Body of pancreas (tissue), 4 donors: ENCODE measurements at places on chromosomes 2 and 18. TPM values are rescaled to one million over a fixed set of nuclear protein-coding genes. Genes with fewer than 3 reads are reported as not detected.

- H3K36me3 ChIP-seq, result no peaks in the 10 kb centered on the region
- DNase-seq, result no peak
- no peak overlapping the region for H3K27ac ChIP-seq
- no peaks in the 10 kb centered on the region for H3K27me3 ChIP-seq
- H3K4me1 ChIP-seq, result no peaks in the 10 kb centered on the region
- H3K4me3 ChIP-seq, result no peak overlapping the region
Observed at GRCh38 chr18:52523566-52523965, 183.6 kb downstream of the DCC start.

DNA sequence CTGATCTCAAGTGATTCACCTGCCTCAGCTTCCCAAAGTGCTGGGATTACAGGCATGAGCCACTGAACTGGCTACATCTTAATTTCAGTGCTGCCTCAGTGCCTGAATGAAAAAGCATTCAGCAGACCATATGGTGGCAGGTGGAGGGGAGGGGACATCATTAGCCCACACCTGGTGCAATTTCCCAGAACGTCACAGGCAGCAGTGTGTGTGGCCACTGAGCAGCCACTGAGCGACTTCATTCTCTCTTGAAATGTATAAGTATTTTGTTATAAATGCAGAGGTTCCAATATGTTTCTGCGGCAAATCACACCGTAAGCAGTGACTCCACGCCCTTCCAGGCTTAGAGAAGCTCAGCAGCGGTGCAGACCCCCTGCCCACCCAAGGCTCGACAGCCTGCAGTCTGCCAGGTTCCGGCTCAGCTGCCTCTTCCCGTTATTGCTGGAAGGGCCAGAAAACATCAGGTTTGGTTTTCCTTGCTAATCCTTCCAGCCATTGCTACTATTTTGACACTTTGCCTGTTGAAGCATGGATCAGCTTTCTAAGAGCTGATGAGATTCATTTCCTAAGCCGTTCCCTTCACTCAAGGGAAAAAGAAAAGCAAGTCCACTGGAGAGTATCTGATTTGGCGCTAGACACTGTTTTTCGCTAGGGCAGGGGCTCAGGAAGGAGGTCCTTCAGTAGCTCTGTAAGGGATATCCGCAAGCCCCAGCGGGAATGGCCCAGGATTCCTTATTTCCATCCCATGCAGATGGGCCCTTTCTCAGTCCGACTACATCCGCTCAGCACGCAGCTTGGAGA lies 250.7 kb downstream of the VAPA start:
- H3K36me3 ChIP-seq, result no peaks in the 10 kb centered on the region
- DNase-seq, result peak; percentile 77
- no peak overlapping the region for H3K27ac ChIP-seq
- H3K4me3 ChIP-seq, result no peak overlapping the region
- no peaks in the 10 kb centered on the region for H3K27me3 ChIP-seq

Gene FIGN
- 3.4 TPM for total RNA-seq

GRCh38 chr2:222969491-222969890 lies 82.5 kb upstream of the KCNE4 start:
- H3K27ac ChIP-seq, result no peak overlapping the region
- no peaks in the 10 kb centered on the region for H3K27me3 ChIP-seq
- DNase-seq, result peak; percentile 50
- H3K4me3 ChIP-seq, result no peak overlapping the region
- no peaks in the 10 kb centered on the region for H3K36me3 ChIP-seq
- H3K4me1 ChIP-seq, result peaks cover 7% of the 10 kb centered on the region

GRCh38 chr2:42841344-42841743 lies 49.0 kb upstream of the HAAO start:
- no peak overlapping the region for H3K4me3 ChIP-seq
- no peaks in the 10 kb centered on the region for H3K4me1 ChIP-seq
- H3K27me3 ChIP-seq, result no peaks in the 10 kb centered on the region
- no peak overlapping the region for H3K27ac ChIP-seq
- DNase-seq, result no peak
- no peaks in the 10 kb centered on the region for H3K36me3 ChIP-seq

GRCh38 chr18:55523001-55523400 lies 65.0 kb downstream of the TCF4 start:
- no peaks in the 10 kb centered on the region for H3K27me3 ChIP-seq
- DNase-seq, result no peak
- H3K4me3 ChIP-seq, result no peak overlapping the region
- H3K27ac ChIP-seq, result no peak overlapping the region
- no peaks in the 10 kb centered on the region for H3K36me3 ChIP-seq

DNA sequence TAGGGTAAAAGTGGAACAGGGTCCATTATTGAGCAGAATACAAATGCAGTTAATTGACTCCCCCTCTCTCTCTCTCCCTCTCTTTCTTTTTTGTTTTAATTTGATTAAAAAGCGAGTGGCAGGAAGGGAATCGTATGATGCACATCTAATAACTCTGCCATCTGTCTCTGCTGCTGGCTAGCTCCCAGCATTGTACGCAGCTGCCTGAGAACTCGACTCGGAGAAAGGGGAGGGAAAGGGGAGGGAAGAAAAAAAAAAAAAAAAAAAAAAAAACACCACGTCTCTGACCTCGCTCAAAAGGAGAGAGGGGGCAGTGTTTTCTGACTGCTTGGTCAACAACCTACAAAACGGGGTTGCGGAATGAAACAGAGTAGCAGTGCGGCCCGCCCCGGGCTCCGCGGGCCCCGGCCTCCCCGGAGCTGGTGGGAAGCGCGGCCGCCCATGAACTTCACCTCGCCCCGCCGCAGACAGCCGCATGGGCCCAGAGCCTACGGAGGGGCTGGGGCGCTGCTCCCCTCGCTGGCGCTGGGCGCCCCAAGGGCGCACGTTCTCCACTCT lies 265.7 kb downstream of the TCF4 start:
- H3K4me1 ChIP-seq, result peaks cover 10% of the 10 kb centered on the region
- DNase-seq, result peak; percentile 76
- H3K27me3 ChIP-seq, result no peaks in the 10 kb centered on the region
- H3K36me3 ChIP-seq, result no peaks in the 10 kb centered on the region
- H3K4me3 ChIP-seq, result peak overlapping the region; percentile 22
- H3K27ac ChIP-seq, result peak overlapping the region; percentile 75

Gene RAB6C
- total RNA-seq, result 0.52 TPM

- no peaks in the 10 kb centered on the region for H3K36me3 ChIP-seq
- H3K27me3 ChIP-seq, result no peaks in the 10 kb centered on the region
- H3K4me3 ChIP-seq, result no peak overlapping the region
- H3K27ac ChIP-seq, result no peak overlapping the region
- H3K4me1 ChIP-seq, result no peaks in the 10 kb centered on the region
- no peak for DNase-seq
Observed at GRCh38 chr2:227822416-227823003, 8.9 kb downstream of the CCL20 start.

DNA sequence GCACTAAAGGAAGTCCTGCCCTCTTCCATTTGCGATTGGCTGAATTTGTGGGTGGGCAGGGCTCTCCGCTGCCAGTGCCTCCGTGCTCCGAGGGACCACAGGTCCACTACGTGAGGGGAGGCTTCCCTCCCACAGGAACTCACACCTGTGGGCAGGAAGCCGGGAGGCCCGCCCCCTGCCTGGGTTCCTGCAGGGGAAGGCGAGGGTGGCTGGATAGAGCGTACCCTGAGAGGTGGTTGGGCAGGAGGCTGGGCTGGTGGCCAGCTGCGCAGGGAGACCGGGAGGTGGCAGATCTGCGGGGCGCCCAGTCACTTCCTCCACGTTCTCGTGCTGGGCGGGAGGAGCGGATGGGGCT lies 47.0 kb upstream of the PTH2R start:
- no peak overlapping the region for H3K4me3 ChIP-seq
- H3K27ac ChIP-seq, result no peak overlapping the region
- H3K36me3 ChIP-seq, result no peaks in the 10 kb centered on the region
- peaks cover 19% of the 10 kb centered on the region for H3K4me1 ChIP-seq
- DNase-seq, result no peak

DNA sequence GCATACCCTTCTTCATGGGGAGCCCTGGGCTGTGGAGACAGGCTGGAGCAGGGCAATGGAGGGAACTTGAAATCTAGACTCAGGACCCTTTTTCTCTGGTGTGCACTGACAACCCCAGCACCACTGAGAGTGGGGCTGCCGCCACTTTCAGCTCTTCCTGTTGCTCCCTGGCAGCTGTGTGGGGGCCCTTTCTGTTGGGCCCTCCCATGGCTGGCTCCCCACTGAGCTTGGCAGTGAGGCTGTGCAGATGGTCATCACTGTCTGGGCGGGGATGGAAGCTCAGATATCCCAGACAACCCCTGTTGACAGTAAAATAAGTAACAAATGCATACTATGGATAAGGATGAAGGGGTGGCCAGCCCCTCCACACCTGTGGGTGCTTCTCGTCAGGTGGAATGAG lies 6.7 kb downstream of the MYO7B start:
- no peaks in the 10 kb centered on the region for H3K36me3 ChIP-seq
- no peak overlapping the region for H3K4me3 ChIP-seq
- H3K4me1 ChIP-seq, result peaks cover 7% of the 10 kb centered on the region
- DNase-seq, result no peak
- no peak overlapping the region for H3K27ac ChIP-seq
- no peaks in the 10 kb centered on the region for H3K27me3 ChIP-seq

DNA sequence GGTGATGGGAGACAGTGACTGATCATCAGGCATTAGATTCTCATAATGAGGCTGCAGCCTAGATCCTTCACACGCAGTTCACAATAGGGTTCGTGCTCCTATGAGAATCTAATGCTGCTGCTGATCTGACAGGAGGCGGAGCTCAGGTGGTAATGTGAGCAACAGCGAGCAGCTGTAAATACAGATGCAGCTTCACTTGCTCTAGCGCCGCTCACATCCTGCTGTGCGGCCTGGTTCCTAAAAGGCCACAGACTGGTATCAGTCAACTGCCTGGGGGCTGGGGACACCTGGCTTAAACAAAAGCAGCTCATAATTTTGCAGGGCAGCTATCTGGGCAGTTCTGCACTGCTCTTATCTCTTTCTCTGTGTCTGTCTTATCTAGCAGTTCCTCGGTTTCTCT lies 20.4 kb upstream of the CD226 start:
- no peak overlapping the region for H3K27ac ChIP-seq
- H3K36me3 ChIP-seq, result no peaks in the 10 kb centered on the region
- H3K4me1 ChIP-seq, result no peaks in the 10 kb centered on the region
- no peak for DNase-seq
- H3K27me3 ChIP-seq, result no peaks in the 10 kb centered on the region
- H3K4me3 ChIP-seq, result no peak overlapping the region

Gene RTP5
- total RNA-seq, result not detected

DNA sequence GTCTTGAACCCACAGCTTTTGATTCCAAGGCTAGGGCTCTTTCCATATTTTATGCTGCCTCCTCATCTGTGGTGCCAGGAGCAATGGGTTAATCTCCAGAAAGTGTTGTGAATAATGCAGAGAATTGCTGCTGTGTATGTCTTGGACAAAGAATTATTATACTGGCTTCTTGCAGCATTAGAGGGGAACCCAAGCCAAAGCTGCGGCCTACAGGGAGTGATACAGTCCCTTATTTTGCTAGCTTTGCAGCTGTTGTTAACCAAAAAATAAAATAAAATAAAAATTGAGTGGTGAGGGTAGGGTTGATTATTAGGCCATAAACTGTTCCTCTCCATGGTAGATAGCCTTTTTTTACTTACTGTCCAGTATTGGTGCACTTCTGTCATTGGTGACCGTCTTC lies 16.7 kb downstream of the WIPF1 start:
- no peak overlapping the region for H3K4me3 ChIP-seq
- H3K27ac ChIP-seq, result no peak overlapping the region
- H3K36me3 ChIP-seq, result no peaks in the 10 kb centered on the region

DNA sequence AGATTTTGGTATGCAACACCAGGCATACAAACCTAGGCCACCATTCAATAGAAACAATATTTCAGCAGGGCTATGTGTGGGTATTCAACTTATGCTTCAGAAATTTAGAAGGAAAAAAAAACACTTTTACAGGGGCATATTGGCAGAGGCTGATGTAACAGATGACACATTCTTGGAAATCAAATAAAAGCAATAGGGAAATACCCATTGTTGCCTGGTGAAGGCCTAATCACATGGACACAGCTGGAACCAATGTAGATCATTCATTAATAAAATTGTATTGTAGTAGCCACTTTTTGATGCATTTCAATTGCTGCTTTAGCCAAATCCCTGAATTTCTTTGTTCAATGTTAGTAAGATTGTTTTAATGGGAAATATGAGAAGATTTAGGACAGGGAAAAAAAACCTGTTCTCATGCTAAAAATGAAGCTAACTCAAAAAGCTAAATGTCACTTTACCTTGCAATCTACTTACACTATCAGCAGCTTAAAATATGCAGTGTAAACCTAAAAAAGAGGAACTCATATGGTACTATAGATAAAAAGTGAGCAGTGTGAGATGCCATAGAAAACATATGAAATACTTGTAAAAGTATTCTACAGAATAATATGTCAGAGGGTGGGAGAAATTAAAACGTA lies 289.4 kb downstream of the ZEB2 start:
- H3K4me3 ChIP-seq, result no peak overlapping the region
- no peaks in the 10 kb centered on the region for H3K27me3 ChIP-seq
- H3K27ac ChIP-seq, result no peak overlapping the region
- no peaks in the 10 kb centered on the region for H3K36me3 ChIP-seq

- no peaks in the 10 kb centered on the region for H3K27me3 ChIP-seq
- no peak for DNase-seq
- H3K4me1 ChIP-seq, result no peaks in the 10 kb centered on the region
Observed at GRCh38 chr2:100629309-100629708, 66.5 kb downstream of the PDCL3 start.

Gene SERPINB13
- total RNA-seq, result not detected

- no peaks in the 10 kb centered on the region for H3K4me1 ChIP-seq
- H3K27ac ChIP-seq, result no peak overlapping the region
- no peaks in the 10 kb centered on the region for H3K27me3 ChIP-seq
- H3K4me3 ChIP-seq, result no peak overlapping the region
- DNase-seq, result no peak
Observed at GRCh38 chr2:80246534-80246933, 58.0 kb downstream of the LRRTM1 start.

Gene MGAT4A
- 40.5 TPM for total RNA-seq

- no peaks in the 10 kb centered on the region for H3K4me1 ChIP-seq
- no peaks in the 10 kb centered on the region for H3K27me3 ChIP-seq
- H3K4me3 ChIP-seq, result no peak overlapping the region
- no peaks in the 10 kb centered on the region for H3K36me3 ChIP-seq
Observed at GRCh38 chr18:7596147-7596546, 29.0 kb downstream of the PTPRM start.

Gene STK11IP
- total RNA-seq, result 18.1 TPM

GRCh38 chr18:31454066-31454708 lies 6.6 kb downstream of the DSG3 start:
- DNase-seq, result no peak
- H3K36me3 ChIP-seq, result no peaks in the 10 kb centered on the region
- no peak overlapping the region for H3K4me3 ChIP-seq
- no peaks in the 10 kb centered on the region for H3K4me1 ChIP-seq

- H3K27me3 ChIP-seq, result no peaks in the 10 kb centered on the region
- H3K36me3 ChIP-seq, result no peaks in the 10 kb centered on the region
- no peak overlapping the region for H3K4me3 ChIP-seq
- H3K27ac ChIP-seq, result no peak overlapping the region
- DNase-seq, result no peak
Observed at GRCh38 chr2:204477358-204477950, 67.8 kb upstream of the PARD3B start.

Gene HOXD9
- total RNA-seq, result 0.33 TPM

- no peaks in the 10 kb centered on the region for H3K27me3 ChIP-seq
- no peak overlapping the region for H3K4me3 ChIP-seq
- H3K4me1 ChIP-seq, result no peaks in the 10 kb centered on the region
- H3K36me3 ChIP-seq, result no peaks in the 10 kb centered on the region
- no peak for DNase-seq
Observed at GRCh38 chr2:135587958-135588357, 56.7 kb downstream of the R3HDM1 start.
